Left ventricle myocardium inferior (tissue), 1 donor: ENCODE measurements at places on chromosomes 7 and 10. TPM values are rescaled to one million over a fixed set of nuclear protein-coding genes. Genes with fewer than 3 reads are reported as not detected.
A peak's percentile ranks its signal among the peaks of the same experiment; 100 is the strongest.

DNA sequence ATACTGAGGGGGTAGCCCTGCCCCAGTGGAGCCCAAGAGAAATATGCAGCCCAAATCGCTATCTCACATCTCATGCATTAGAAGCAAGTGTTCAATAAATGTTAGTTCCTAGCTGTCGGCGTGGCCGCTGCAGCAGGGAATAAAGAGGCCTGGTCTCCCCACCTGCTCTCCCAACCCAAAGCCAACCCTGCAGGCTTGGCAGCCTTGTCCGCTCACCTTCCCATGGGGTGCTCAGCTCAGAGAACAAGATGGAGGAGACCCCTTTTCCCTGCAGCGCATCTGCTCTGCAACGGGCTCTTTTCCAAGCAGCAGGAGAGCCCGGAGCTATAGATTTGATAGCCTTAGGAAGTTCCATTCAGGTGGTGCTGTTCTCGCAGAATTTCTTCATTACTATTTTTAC lies 12.0 kb upstream of the DOCK1 start:
- no peaks in the 10 kb centered on the region for H3K36me3 ChIP-seq
- no peaks in the 10 kb centered on the region for H3K4me1 ChIP-seq
- DNase-seq, result no peak
- H3K27me3 ChIP-seq, result peaks cover 12% of the 10 kb centered on the region
- H3K4me3 ChIP-seq, result no peak overlapping the region

DNA sequence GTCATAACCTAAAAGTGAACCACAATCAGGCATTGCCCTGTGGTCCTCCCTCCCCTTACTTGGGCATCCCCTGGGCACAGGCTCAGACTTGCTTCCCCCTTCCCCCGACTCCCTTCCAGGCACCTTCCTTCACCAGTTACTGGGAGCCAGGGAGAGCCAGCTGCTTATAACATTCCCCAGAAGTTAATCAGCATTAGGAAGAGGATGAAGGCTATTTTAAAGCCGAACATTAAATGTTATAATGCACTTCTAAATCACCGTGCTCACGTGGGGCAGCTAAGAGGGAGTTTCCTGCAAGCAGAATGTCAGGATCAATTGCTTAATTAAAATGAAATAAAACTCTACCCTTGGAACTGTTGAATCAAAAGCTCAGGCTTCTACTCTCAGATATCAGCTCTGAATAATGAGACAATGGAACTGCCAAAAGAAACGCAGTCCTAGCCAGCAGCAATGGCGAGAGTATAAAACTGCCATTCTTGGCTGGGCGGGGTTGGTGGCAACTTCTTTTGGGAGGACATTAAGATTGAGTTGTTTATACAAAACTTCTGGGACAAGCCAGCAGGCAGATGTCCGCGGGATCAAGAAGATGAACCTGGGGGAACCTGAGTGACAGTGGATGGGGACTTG lies 169.5 kb downstream of the FANK1 start:
- peaks cover 23% of the 10 kb centered on the region for H3K4me1 ChIP-seq
- H3K27ac ChIP-seq, result no peak overlapping the region

DNA sequence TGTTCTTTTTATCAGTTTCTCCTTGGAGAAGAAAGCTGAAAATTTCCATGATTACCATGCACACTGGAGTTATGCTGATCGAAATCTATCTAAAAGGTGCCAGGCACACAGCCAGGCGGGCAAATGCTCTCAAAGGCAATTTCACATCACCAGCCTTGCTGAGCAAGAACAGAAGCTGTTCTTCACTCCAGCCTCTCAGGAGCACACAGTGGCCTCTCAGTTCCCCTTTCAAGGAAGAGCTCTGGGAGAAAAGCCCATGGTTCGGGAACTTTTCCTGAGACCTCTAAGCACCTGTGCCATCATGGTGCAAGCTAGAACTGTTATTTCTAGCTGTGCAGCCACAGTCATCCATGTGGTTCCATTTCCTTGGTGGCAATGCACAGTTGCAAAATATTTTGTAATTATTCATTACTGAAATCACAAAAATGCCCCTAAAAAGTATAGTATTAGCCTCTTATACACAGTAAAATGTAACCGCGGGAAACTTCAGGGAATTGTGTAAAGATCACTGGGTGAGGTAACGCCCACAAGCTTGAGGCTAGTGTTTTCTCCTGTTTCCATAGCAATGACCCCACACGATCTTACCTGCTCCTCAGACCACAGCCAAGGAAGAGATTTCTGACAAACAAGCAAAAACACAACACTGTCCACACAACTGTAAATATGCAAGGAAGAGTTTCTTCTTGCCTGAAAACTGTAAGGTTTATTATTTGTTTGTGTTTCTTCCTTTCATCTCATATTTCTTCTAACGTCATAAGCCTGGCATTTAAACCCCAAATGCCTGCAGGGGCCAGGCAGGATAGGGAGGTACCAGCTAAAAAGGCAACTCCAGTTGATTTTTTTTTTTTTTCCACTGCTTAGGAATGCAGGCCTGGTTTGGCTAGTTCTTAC lies 121.2 kb downstream of the FAM107B start:
- H3K4me3 ChIP-seq, result no peak overlapping the region
- H3K27me3 ChIP-seq, result peaks cover 10% of the 10 kb centered on the region
- peaks cover 24% of the 10 kb centered on the region for H3K4me1 ChIP-seq
- H3K27ac ChIP-seq, result peak overlapping the region; percentile 44
- DNase-seq, result no peak

DNA sequence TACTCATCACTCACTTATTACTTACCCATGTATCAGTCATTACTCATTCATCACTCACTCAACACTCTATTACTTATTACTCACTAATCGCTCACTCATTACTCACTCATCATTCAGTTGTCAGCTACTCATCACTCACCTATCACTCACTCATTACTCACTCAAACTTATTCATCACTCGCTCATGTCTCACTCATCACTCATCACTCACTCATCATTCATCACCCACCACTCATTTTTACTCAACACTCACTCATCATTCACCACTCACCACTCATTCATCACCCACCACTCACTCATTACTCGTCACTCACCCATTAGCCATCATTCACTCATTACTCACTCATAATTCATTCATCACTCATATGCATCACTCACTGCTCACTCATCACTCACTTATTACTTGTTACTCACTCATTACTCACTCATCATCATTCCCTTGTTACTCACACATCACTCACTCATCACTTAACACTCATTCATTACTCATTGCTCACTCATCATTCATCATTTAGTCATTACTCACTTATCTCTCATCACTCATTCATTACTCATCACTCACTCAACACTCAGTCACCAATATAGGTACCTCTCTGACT lies 237.9 kb downstream of the ADARB2 start:
- no peaks in the 10 kb centered on the region for H3K36me3 ChIP-seq
- H3K27ac ChIP-seq, result no peak overlapping the region
- H3K27me3 ChIP-seq, result peaks cover 2% of the 10 kb centered on the region
- H3K4me3 ChIP-seq, result no peak overlapping the region
- H3K4me1 ChIP-seq, result no peaks in the 10 kb centered on the region

- peaks cover 88% of the 10 kb centered on the region for H3K4me1 ChIP-seq
- H3K27me3 ChIP-seq, result peaks cover 12% of the 10 kb centered on the region
- peak; percentile 69 for DNase-seq
- peak overlapping the region; percentile 78 for H3K4me3 ChIP-seq
- H3K36me3 ChIP-seq, result peaks cover 65% of the 10 kb centered on the region
- H3K27ac ChIP-seq, result peak overlapping the region; percentile 94
Observed at GRCh38 chr10:103448746-103449145, 3.4 kb downstream of the CALHM2 start.

DNA sequence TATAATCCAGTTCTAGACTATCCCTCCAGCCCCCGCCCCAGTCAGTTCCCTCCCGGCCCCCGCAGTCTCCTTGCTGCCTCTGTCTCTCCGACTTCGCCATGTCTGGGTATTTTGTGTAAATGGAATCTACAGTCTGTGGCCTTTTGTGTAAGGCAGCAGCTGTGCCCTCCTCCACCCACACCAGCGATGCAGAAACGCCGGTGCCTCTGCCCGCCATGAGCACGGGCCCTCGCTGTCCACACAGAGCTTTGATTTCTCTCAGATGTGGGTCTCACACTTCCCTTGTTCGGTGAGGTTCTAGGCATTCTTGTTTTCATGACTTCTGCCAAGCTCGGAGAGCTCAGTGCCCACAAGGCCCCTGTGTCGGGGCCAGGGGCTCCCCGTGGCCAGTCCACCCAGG lies 37.8 kb downstream of the NKX6-2 start:
- peaks cover 26% of the 10 kb centered on the region for H3K36me3 ChIP-seq
- DNase-seq, result no peak
- no peak overlapping the region for H3K4me3 ChIP-seq

GRCh38 chr10:31612082-31612481 lies 293.1 kb downstream of the ZEB1 start:
- no peak for DNase-seq
- H3K27me3 ChIP-seq, result no peaks in the 10 kb centered on the region
- H3K4me1 ChIP-seq, result peaks cover 11% of the 10 kb centered on the region
- H3K36me3 ChIP-seq, result no peaks in the 10 kb centered on the region
- no peak overlapping the region for H3K4me3 ChIP-seq

GRCh38 chr7:149838992-149839408 lies 825 bp downstream of the ZNF862 start:
- H3K27me3 ChIP-seq, result no peaks in the 10 kb centered on the region
- DNase-seq, result no peak
- H3K27ac ChIP-seq, result peak overlapping the region; percentile 95
- peak overlapping the region; percentile 99 for H3K4me3 ChIP-seq
- H3K36me3 ChIP-seq, result no peaks in the 10 kb centered on the region

- no peak overlapping the region for H3K27ac ChIP-seq
- H3K36me3 ChIP-seq, result no peaks in the 10 kb centered on the region
- no peak overlapping the region for H3K4me3 ChIP-seq
Observed at GRCh38 chr10:69906425-69906824, 104.7 kb downstream of the COL13A1 start.

- no peaks in the 10 kb centered on the region for H3K4me1 ChIP-seq
- H3K27ac ChIP-seq, result no peak overlapping the region
- DNase-seq, result no peak
- no peak overlapping the region for H3K4me3 ChIP-seq
- H3K27me3 ChIP-seq, result peaks cover 26% of the 10 kb centered on the region
- H3K36me3 ChIP-seq, result no peaks in the 10 kb centered on the region
Observed at GRCh38 chr10:126075009-126075408, 178.6 kb downstream of the FANK1 start.

- H3K27me3 ChIP-seq, result no peaks in the 10 kb centered on the region
- H3K4me1 ChIP-seq, result peaks cover 5% of the 10 kb centered on the region
- no peak for DNase-seq
- H3K36me3 ChIP-seq, result no peaks in the 10 kb centered on the region
Observed at GRCh38 chr7:137146012-137146455, 197.5 kb downstream of the PTN start.

DNA sequence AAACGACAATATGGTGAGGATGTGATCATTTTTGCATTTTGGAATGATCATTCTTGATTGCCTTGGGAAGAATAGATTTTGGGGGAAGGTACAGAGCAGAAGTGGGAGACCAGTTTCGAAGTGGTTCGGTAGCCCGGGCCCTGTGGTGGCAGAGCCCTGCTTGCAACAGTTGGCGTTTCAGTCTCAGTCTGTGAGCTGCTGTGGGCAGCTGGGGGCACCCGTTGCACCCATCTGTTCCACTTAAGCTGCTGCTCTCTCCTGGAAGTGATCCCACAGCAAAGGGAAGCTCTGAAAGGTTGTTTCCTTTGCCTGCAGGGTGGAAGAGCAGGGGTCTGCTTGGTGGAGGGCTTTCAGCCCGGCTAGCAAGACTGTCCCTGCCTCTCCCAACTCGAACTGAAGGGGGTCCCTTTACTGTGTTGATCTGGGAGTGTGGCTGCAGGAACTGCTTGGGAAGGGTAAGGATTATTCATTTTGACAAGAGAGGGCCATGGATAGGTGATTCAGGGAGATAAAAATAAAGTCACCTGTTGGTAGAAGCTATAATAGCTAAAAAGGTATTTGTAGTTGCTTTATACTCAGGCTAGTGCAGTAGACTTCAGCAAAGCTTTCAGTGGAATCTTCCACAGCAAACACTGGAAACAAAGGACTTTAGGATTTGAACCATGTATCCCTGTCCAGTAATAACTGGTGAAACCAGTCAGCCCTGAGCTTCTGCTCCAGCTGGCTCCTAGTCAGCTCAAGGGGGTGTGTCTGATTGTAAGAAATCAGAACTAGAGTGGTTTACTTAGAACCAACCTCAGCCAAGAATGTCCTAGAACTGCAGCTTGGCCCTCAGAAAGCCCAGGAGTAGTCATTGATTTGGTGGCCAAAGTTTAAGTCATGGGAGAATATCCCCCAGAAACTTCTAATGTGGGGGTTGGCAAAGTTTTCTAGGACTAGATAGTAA lies 53.1 kb upstream of the PDCD4 start:
- peak overlapping the region; percentile 85 for H3K27ac ChIP-seq
- no peak overlapping the region for H3K4me3 ChIP-seq
- no peak for DNase-seq
- peaks cover 99% of the 10 kb centered on the region for H3K4me1 ChIP-seq
- no peaks in the 10 kb centered on the region for H3K27me3 ChIP-seq

DNA sequence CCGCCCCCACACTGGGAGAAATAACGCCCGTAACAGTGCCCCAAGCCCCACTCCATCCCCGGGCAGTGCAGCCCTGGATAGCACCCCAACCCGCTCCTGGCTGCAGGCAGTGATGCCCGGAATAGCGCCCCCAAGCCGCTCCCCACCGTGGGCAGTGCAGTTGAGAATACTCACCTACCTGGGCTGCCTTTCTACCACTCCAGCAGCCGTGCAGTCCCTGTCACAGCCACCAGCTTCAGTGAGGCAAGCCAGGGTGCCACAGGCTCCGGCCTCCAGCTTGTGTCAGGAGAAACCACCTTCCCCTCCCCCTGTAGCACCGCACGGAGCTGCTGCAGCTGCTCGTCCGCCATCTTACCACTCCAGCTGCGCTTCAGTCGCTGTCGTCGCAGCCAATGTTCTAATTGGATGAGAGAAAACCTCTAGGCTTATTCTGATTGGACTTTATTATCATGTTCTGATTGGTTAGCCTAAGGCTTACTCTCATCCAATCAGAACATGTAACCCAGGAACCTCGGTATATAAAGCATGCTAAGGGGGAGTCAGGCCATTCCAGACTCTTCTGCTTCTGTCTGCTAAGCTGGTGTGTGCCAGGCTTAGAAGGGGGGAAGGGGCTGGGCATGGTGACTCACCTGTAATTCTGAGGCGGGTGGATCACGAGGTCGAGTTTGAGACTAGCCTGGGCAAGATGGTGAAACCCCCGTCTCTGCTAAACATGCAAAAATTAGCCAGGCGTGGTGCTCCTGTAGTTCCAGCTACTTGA lies 53.2 kb upstream of the ZNF33B start:
- DNase-seq, result no peak
- peaks cover 13% of the 10 kb centered on the region for H3K27me3 ChIP-seq
- H3K4me1 ChIP-seq, result no peaks in the 10 kb centered on the region

The PHKG1 gene
- 21.4 TPM for total RNA-seq

The HGF gene
- total RNA-seq, result 2.3 TPM
